ENCODE measurements at places on chromosomes 5 and 9. TPM values are rescaled to one million over a fixed set of nuclear protein-coding genes. Genes with fewer than 3 reads are reported as not detected.

The SH3TC2 gene
- 0.77 TPM for total RNA-seq

DNA sequence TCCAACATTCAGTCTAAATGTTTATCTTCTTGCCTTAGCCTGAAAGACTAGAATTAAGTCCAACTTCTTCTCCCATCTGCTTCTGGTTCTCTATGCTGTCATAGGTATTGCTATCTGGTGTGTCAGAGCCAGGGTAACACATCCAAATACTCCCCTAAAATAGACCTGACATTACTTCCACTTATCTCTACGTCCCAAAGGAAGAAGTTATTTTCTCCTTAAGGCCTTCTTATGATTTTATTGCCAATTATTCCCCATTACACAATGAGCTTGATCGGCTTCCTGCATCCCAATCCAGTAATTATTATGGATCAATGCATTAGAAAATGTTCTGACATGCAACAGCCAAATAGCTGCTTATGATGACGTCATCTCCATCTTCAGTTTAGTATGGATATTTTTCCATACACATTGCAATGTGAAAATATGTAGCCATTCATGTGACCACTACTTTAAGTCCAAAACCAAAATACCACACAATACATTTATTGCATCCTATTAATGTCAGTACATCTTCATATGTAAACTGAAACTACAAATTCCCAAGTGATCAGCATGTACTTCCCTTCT is 555.5 kb downstream of the MAT2B start:
- no peak for DNase-seq

The SLC25A48 gene
- not detected for total RNA-seq

The SLCO6A1 gene
- not detected for total RNA-seq

DNA sequence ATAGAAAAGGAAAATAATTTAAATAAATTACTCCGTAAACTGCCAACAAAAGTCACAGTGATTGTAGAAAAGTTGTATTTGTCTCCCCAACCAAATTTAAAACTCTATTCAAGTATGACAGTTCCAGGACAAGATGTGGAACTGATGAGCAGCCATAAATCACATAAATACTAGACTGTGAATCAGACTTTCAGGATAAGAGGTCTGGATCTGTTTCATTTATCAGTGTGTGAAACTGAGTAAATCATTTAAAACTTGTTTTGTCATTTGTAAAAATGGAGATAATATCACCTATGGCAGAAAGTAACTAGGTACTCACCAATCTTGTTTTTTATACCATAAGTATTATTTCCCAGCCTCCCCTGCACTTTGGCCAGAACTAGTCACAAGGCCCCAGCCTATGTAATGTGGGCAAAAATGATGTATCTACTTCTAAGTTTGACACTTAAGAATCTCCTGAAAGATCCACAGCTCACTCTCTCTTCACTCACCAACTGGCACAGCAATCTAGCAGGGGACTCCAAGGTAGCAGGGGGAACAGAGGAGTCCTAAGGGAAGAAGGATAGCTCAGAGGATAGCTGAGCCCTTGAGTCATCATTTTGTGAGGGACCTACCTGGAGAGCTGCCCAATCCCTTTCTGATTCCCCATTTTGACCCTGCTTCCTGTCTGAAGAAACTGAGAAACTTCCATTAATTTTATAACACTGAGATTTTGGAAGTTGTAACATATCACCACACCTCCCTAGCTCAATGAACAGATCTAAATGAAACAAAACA is 31.6 kb downstream of the TMEM161B start:
- DNase-seq: no peak

GRCh38 chr5:37174928-37175327 is 74.2 kb downstream of the CPLANE1 start:
- DNase-seq: no peak

DNA sequence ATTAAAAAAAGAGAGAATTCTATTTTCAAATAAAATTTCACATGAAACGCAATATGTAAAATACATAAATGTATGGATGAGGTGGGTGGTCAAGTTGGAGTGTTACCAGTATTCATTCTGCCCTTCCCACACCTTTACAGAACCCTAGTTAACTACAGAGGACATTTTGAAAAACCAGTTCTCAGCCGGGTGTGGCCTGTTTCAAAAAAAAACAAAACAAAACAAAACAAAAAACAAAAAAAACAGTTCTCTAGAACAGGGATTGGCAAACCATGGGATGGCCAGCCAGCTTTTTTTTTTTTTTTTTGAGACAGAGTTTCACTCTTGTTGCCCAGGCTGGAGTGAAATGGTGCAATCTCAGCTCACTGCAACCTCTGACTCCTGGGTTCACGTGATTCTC is 28.4 kb upstream of the HK3 start:
- no peak for DNase-seq

GRCh38 chr9:89218040-89218928 is 39.7 kb upstream of the SHC3 start:
- DNase-seq: no peak

The PAEP gene
- 1.4 TPM for total RNA-seq

The PCA3 gene
- total RNA-seq: not detected

The SLC12A7 gene
- total RNA-seq: 24.7 TPM

The PHF24 gene
- 0.71 TPM for total RNA-seq

GRCh38 chr5:27830546-27830945 is 792.2 kb upstream of the CDH9 start:
- no peak for DNase-seq

GRCh38 chr5:96911139-96911538 is 24.7 kb upstream of the LNPEP start:
- DNase-seq: no peak

The TGFBI gene
- 31.8 TPM for total RNA-seq

The GRIN1 gene
- not detected for total RNA-seq

The KIF12 gene
- total RNA-seq: 0.78 TPM

The MARCOL gene
- not detected for total RNA-seq

DNA sequence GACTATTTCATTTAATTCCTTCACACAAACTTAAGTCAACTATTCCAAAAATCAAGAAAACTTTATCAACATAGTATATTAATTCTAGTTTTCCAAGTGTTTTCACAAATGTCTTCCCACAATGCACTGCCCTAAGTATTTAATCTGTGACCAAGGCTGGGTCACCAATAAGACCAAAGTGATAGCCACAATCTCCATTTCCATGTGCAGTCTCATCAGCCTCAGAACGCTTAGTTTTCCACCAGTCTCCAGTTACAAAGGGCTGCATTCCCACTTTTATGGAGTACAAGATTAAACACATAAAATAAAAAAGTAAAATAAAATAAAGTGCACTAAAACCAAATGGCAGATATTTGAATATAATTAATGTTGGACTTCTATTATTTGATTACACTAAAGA is 371.6 kb upstream of the CCNH start:
- no peak for DNase-seq

GRCh38 chr5:93126634-93127033 is 454.4 kb downstream of the NR2F1-AS1 start:
- no peak for DNase-seq

GRCh38 chr9:104911032-104911607 is 16.8 kb downstream of the ABCA1 start:
- no peak for DNase-seq

DNA sequence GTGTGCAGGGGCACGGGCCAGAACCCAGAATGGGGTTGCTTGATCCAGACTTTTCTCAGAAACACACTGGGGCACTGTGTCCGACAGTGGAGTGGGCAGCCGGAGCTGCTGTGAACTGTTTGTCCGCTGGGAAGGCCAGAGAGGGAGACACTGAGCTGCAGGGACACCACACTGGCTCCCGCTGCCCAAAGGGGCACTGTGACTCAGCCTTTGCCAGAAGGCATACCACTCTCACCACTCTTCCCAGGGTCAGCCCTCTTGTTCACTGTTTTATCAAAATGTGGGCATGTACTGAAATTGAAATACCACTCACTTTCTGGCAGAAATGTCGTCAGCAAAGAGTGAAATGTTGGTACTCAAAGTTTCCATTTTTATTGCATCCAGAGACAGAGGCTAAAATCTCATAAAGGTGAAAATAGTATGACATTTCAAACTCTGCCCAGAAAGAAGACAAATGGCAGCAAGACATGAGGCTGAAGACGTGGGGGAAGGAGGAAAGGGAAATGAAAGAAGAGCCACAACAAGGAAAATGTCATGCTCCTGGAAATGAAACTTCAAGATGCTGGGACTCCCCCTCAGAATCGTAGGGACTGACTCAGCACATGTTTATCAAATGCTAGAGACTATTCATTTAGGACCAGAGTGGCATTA is 4.5 kb upstream of the IL7R start:
- DNase-seq: no peak

GRCh38 chr5:25255128-25255527 is 610.4 kb upstream of the CDH10 start:
- DNase-seq: no peak

The BAAT gene
- not detected for total RNA-seq
